ENCODE measurements at places on chromosomes 4 and X. TPM values are rescaled to one million over a fixed set of nuclear protein-coding genes. Genes with fewer than 3 reads are reported as not detected.

HTN1 gene
- polyA plus RNA-seq, result not detected

AGA gene
- 31.0 TPM for polyA plus RNA-seq

PCYT1B gene
- polyA plus RNA-seq, result 0.13 TPM

GRPR gene
- 0.25 TPM for polyA plus RNA-seq

RNF175 gene
- polyA plus RNA-seq, result not detected

EDNRA gene
- polyA plus RNA-seq, result not detected
